ENCODE measurements at places on chromosomes 6 and 20.

DNA sequence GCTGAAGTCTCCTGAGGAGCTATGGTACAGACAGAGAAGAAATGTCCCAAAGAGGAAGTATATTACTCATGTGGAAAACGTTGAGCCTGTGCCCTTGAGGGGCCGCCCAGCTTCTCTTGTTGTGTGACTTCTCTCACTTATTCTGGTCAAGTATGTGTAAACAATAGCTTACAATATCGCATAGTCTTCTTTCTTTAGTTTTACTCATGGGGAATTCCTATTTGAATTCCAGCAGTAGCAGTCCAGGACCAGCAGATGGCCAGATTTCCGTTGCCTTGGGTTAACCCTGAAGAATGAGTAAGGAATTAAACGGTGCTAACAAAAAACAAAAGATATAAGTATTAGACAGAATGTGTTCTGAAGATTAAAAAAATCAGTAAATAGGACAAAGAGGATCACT lies 522.0 kb upstream of the GJE1 start:
- DNase-seq, result no peak

DNA sequence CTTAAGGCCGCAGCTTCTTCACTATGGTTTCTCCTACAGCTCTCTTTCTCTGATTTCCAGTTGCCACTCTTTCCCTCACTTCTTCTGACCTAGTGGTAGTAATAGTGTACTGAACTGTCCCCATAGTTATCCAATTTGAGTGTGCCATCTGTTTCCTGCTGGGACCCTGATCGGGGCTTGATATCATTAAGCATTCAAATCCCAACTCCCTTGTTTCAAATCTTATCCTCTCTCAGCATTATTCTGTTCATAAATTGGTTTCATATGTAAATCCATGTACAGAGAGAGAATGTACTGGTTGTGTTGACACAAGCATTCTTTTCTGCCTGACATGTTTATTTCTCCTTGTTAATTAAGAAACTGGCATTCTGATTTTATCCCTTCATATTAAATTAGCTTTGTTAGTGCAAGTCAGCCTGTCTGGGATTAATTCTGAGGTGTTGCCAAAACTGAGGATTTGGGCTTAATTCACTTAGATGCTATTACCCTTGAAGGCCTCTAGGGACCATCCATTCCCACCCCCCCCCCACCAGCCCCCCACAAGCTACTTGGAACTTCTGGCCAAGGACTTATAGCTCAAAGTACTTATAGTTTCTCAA lies 84.6 kb upstream of the PROKR2 start:
- no peak for DNase-seq

- no peak for DNase-seq
These were observed 86.3 kb upstream of the PROKR2 start for GRCh38 chr20:5402903-5403531.

- no peak for DNase-seq
These were observed 55.4 kb upstream of the FOXQ1 start for GRCh38 chr6:1256435-1257008.

- DNase-seq, result peak; percentile 32
These were observed 218.6 kb upstream of the ZFP64 start for GRCh38 chr20:52410182-52410647.

DNA sequence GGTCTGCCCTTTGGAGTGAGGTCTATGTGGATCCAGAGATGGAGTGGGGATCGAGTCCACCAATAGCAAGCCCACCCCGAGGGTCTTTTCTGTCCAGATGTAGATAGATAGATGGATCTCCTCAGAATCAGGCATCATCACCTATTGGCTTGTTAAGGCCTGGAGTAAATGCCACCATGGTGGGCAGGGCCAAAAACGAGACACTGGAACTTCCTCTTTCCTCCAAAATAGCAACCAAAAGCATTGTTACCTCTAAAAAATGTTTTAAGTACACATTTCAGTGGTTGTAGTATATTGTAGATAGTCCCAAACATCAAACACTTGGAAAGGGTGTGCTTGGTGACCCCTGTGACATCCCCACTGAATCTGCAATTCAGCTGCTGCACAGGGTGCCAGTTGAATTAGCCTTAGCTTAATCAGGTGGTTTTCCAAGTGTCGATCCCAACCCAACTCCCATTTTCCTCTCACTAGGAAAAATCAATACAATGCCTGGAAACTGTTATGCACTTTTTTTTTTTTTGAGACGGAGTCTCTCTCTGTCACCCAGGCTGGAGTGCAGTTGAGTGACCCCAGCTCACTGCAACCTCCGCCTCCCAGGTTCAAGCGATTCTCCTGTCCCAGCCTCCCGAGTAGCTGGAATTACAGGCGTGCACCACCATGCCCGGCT lies 35.0 kb upstream of the NELFCD start:
- DNase-seq, result no peak

GRCh38 chr6:154230910-154231595 lies 125.5 kb downstream of the IPCEF1 start:
- no peak for DNase-seq

GRCh38 chr6:41630069-41630468 lies 8.2 kb upstream of the MDFI start:
- DNase-seq, result no peak

DNA sequence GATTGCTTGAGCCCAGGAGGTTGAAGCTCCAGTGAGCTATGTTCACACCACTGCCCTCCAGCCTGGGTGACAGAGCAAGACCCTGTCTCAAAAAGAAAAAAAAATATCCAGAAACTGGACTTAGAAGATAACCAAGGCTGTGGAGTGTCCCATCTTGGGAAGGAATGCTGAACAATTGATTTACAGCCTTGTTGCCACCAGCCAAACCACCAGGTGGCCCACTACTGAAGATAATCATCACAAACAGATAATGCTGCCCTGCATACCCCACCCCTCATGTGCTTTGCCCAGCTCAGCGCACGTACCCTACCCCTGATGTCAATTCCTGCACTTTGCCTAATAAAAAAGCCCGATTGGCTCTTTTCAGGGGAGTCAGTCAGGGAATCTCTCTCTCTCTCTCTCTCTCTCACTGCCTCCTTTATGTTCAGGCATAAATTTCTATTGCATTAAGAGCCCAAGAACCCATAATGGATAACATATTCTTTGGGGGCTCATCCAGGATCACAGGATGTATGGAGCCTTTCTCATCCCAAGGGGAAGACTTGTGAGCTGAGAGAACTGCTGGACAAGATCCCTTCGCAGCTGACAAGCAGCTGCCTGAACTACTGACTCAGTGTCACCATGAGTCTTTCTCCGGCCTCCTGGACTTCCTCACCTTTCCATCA lies 166.4 kb downstream of the CD24 start:
- DNase-seq, result no peak

DNA sequence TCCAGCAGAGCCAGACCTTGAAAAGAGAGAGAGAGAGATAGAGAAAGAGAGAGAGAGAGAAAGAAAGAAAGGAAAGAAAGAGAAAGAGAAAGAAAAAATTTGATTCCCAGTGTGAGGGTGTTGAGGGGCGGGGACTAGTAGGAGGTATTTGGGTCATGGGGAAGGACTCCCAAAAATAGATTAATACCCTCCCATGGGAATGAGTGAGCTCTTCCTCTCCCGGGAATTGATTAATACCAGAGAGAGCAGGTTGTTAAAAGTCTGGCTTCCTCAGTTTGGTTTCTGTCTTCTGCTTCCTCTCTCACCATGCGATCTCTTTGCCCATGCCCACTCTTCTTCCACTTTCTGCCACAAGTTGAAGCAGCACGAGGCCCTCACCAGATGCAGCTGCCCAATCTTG lies 28.8 kb upstream of the CFAP206 start:
- no peak for DNase-seq

DNA sequence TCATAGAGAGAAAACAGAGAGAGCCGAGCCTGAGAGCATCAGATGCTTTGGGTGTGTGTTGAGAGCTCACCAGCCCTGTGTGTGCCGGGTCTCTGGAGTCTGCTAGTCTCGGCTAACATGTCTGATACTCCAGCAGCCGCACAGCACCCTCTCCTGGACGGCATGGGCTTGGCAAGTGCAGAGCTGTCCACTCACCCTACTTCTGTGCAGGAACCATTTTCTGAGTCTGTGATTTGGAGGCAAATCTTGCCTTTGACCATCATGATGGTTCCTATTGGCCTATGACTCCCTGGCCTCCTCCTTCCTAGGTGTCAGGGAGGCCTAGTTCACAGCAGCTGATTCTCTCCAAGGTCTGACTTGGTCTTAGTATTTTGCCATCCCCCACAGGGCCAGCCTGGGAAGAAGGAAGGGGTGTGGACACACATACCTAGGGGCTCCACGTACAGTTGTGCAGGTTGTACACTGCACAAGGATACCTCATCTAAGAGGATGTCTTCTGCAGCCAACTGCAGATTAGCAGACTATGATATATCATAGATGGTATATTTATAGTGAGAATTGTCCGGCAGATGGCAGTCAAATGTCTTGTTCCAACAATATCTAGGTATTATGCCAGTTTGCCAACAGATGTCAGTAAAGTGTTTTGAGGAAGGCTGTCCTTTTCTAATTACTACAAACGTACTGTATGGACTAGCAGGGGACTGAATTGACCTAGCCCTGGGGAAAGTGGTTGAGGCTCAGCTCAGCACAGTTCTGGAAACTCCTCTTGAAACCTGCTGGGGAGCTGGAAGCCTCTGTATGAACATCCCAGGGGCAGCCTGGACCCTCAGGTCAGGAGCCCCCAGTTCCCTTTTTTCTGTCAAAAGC lies 13.0 kb downstream of the FGD2 start:
- DNase-seq, result peak; percentile 63

DNA sequence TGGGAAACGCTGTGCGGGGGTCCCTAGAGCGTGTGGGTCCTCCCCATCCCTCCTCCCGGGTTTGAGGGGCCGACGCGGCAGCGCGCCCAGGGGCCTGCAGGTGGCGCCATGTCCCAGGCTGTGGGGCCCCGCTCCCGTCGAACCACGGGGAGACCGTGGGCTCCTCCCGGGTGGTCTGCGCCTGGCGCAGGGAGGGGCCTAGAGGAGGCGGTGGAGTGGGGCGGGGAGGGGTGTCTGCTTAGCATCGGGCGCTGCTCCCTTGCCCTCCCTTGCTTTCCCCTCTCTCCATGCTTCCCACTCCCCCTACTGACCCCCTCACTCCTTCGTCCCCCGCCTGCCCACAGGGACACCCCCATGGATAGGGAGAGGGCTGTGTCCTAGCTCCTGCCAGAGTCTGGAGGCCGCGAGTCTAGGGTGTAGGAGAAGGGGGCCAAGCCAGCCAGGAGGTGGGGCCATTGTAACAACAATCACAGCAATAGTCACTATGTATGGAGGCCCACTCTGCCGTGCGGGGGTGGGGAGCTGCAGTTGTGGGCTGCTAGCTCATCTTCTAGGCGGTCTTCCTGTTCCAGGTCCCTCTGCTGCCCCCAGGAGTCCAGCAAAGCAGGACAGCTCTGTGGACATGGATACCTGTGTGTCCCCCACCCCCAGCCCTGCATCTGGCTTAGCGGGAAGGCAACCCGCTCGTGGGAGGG lies 51.7 kb downstream of the CHMP4B start:
- DNase-seq, result no peak

DNA sequence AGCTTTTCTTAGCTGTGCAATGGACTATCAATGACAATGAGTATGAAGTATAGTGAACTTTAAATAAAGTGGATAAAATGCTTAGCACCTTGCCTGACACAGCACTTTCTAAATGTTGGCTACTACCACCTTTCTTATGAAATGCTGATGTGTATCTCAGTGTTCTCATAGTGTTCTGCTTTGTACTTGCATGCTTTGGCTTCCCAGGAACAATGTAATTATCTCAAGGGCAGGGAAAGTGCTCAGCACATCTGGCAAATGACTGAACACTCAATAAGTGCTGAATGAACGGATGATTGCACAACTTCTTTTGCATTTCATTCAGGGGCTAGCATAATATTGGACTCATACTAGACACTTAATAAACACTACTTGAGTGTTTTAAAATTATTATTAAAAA lies 28.2 kb upstream of the NOX3 start:
- DNase-seq, result peak; percentile 62

DNA sequence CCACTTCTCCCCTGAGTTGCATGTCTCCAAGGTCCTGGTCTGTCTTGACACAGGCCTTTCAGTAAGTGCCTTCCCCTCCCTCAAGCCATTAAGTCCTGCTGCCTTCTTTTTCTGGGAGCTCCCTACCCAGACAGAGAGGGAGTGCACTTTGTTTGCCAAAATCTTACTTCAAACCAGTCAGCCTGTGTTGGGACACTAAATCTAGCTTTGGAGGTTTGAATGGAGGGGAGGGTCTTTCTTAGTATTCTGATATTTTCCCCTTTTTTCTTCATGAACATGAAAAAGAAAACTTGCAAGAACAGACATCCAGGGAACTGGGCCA lies 170.7 kb upstream of the PMEPA1 start:
- DNase-seq, result no peak

DNA sequence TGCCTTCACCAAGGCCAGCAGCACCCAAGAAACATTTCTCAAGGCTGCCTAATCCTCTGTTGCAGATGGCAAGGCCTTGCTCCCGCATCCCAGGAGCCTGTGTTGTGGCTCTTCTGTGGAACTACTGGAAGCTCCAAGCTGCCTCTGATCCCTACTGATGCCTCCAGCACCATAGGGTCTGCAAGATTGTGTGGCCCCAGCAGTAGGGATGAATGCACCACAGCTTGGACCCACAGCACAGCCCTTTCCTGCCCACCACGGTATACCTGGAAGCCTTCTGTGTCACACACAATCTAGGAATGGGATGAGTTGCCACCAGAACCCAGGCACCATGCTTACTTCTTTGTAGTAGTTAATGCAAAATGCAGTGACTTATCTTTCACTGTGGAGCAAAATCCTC lies 291.1 kb upstream of the FOXQ1 start:
- DNase-seq, result no peak
